ENCODE measurements at places on chromosomes 6 and 20.

GRCh38 chr6:160750276-160750689 lies 48.2 kb downstream of the PLG start:
- DNase-seq: no peak

GRCh38 chr20:3753098-3753497 lies 14.5 kb downstream of the ADISSP start:
- DNase-seq: no peak

GRCh38 chr6:133630651-133631050 lies 258.3 kb upstream of the TCF21 start:
- DNase-seq: no peak

DNA sequence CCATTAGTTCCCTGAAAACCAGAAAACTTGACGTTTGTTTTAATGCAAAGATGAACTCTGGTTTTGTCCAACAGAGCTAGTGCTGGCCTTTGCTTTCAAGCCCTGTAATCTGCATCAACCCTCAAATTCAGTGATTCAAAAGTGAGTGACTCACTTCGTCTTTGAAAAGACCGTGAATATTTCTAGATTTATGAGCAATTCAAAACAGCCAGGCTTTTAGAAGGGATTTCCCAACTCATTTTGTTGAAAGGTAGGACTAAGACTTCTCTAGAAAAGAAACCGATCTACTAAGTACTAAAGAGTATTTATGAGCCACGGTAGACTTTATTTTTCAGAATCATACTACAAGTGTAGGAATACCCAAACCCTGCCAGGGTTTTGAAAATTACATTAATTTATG lies 121.5 kb downstream of the UST start:
- DNase-seq: no peak

GRCh38 chr6:106973018-106973835 lies 1.3 kb downstream of the CD24 start:
- no peak for DNase-seq

GRCh38 chr6:166005401-166005943 lies 162.2 kb downstream of the TBXT start:
- no peak for DNase-seq

DNA sequence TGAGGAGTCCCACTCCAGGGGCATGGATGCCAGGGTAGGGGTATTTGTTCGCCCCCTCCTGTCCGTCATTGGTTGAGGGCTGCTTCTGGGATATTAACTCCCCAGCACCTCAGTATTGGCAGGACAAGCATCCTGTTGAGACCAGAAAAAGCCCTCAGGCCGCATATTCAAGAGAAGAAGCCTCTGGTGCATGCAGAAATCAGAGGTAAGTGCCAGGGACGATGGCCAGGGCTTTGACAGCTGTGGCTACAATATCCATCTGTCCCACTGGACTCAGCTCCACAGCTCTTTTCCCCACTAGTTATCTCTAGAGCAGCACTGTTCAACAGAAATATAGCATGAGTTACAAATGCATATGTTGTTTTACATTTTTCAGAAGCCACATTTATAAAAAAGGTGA lies 651.3 kb downstream of the KIF16B start:
- no peak for DNase-seq

GRCh38 chr6:137910843-137911456 lies 43.9 kb downstream of the TNFAIP3 start:
- no peak for DNase-seq

GRCh38 chr6:90350689-90351554 lies 54.3 kb upstream of the BACH2 start:
- no peak for DNase-seq

DNA sequence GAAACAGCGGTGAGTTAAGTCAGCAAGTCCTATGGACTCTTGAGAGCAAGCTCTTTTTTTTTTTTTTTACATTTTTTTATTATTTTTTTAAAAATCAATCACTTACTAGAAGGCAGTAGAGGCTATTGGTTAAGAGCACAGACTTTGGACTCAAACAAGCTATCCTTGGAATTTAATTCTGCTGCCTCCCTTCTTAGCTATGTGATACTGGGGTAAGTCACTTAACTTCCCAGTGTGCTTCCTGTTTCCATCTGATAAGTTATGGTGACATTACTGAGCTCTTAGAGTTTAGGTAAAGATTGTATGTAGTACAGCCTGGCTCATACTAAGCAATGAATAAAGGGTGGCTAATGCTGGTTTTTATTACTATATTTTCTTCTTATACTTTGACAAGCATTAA lies 770.5 kb upstream of the FLRT3 start:
- DNase-seq: no peak

- DNase-seq: no peak
These were observed 93.5 kb downstream of the ADGRG6 start for GRCh38 chr6:142395266-142395665.

DNA sequence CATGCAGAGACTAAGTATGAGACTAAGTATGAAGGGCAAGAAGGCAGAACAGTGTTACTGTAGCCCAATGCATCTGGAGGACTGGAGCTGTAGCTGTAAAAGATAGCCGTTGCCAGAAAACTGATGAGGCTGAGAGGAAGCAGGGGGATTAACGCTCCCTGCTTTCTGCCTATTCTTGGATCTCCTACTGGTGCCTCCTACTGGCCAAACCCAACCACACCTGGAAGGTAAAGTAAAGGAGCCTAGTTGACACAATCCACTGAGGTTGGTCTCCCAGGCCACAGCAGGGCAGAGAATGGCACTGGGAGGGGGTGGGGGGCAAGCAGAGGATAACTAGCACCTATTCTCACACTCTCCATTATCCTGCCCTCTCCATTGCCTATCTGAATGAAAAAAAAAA lies 105.0 kb upstream of the MRPS10 start:
- DNase-seq: no peak

GRCh38 chr6:73978330-73978729 lies 282.3 kb downstream of the CD109 start:
- DNase-seq: no peak

DNA sequence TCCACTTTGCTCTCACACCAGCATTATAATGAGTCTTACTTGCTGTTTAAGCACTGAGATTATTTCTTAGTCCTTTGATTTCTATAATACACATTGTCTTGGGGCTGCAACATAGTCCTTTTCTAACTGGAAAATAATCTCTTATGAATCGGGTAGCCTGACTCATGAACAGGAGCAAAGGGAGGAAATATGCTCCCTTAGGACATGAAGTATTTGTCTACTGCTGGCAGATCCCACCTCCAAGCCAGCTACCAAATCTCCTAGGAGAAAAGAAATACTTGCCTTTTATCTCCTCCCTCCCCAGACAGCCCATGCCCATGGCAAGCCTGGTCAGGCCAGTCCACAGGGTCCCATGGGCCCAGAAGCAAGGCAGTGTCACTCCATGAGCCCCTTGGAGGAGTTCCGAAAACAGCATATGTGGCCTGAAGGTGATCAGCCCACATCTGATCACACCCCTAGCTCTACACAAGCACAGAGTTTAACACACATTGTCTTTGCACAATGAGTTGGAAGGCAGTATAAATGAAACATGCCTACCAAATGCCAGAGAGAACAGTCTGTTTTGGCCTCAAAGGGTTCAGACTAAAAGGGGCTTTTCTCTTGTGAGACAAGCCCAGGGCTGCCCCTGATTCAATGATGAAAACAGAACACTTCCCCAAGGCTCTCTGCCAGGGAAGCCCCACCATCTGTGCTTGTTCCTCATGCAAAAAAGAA lies 37.1 kb upstream of the SLC4A11 start:
- no peak for DNase-seq

DNA sequence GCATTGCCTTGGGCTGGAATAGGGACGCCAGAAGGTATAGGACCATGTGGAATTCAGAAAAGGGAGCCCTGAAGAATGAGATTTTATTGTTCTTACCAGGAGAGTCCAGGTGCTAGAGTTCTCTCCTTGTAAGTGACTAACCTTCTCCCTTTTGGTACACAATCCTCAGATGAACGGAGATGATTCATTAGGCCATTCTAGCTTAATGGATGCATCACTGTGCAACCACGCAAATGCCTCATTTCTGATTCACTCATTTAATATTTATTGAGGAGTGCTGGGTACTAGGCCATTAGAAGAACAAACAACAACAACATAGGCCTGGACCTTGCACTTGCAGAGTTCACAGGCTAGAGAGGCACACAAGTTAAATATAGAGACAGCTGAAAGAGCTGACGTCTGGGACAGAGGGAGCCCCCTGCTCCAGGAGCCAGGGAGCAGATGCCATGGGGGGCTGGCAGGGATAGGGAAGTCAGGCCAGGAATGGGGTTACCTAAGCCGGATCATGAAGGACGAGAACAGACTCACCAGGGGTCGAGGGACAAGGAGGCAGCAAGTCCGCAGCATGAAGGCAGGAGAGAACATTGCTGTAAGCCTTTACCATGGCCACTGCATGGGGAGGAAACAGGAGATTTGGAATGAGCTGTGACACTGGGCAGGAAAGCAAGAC lies 179.5 kb upstream of the AKAP12 start:
- DNase-seq: peak; percentile 96

- DNase-seq: no peak
These were observed 181.4 kb downstream of the GMPR start for GRCh38 chr6:16419636-16420336.

GRCh38 chr20:61295682-61296628 lies 43.9 kb downstream of the CDH4 start:
- no peak for DNase-seq

DNA sequence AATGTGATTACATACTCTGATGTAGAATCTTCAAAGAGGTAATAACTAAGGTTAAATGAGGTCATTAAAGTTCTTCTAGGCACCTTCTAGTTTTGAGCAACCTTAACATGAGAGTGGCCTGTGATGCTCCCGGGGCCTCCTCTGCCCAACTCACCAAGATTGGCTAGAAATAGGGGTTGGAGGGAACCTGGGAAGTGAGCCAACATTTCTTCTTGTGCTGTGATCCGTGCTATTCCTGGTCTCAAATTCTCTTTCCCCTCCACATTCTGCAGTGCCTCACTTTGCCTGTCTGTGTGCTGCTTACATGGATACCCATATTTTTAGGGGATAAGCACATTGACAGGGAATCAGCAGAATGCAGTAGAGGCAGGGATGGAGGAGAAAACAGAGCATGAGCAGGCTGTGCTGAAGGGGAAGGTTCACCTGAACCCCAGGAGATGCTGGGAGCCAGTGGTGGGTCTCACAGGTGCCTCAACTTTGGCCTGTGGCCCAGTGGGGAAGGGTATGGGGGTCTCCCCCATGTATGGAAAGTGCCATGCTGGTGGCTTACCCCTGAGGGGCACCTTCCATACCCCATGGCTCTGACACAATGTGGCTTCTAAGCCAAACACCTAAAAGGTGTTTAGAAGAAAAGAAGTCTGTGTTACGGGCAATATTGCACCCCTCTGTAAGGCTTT lies 164.7 kb upstream of the CHD6 start:
- no peak for DNase-seq

GRCh38 chr20:22529150-22530019 lies 55.0 kb downstream of the FOXA2 start:
- no peak for DNase-seq

DNA sequence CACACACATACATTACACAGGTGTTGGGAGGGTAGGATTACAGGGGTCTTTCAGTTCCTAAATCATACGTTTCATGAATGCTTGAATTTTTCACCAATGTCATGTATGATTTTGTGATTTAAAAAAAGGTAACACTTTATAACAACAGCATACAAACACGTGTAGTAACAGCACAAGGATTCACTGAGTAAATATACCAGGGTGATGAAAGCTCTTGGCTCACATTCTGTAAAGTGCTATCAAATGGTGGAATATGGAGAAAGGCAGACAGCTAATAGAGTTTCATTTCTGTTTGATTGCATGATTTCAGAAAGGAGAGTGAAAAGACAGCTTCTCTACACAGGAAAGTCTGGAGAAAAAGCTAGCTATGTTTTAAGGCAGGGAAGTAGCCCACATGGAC lies 231.9 kb downstream of the CD83 start:
- DNase-seq: no peak

- DNase-seq: no peak
These were observed 76.1 kb downstream of the HCRTR2 start for GRCh38 chr6:55250400-55250799.

GRCh38 chr6:36914227-36914794 lies 28.6 kb downstream of the C6orf89 start:
- DNase-seq: no peak

- no peak for DNase-seq
These were observed 16.0 kb downstream of the PDE10A start for GRCh38 chr6:165647041-165647440.

DNA sequence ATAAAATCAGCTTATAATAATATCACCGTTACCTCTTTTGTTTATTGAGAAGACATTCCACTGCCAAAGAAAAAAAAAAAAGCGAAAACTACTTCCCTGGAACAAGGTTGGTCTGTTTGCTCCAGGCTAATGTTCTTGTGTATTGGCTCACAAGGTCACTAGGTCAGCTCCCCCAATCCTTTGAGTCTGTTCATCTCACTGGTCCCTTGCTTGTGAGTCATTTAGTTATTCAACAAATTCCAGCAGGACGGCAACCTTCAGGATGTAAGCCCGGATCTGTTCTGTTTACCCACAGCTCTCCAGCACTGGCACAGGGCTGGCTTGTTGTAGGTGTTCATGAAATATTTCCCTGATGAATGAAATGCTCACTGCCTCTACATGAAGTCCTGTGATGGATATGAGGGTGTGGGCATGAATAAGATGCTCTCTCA lies 3.3 kb downstream of the ARHGAP40 start:
- peak; percentile 60 for DNase-seq
